ENCODE measurements at places on chromosomes 6 and 20.

GRCh38 chr20:3459881-3460307 is 10.9 kb upstream of the ATRN start:
- DNase-seq: no peak

- DNase-seq: no peak
These were observed 127.7 kb downstream of the TSHZ2 start for GRCh38 chr20:53099856-53100255.

- no peak for DNase-seq
These were observed 24.2 kb upstream of the FRMD1 start for GRCh38 chr6:168103050-168103830.

DNA sequence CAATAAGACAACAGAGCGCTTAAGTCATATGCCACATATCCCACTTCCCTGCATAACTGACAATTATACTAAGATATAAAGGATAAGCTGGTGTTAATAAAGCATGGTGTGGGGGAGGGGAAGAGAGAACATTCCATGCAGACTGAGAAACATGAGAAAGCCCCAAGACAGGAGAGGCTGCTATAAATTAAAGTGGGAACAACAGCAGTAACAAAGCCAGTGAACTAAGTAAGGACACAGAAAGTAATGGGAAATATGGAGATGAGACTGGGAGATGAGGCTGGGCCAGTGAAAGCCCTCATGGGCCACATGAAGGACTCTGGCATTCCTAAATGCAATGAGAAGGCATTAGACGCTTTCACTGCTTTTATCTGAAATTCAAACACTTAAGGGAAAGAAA is 41.3 kb downstream of the SESN1 start:
- DNase-seq: no peak

- peak; percentile 16 for DNase-seq
These were observed 154.0 kb downstream of the TSHZ2 start for GRCh38 chr20:53126185-53126584.

DNA sequence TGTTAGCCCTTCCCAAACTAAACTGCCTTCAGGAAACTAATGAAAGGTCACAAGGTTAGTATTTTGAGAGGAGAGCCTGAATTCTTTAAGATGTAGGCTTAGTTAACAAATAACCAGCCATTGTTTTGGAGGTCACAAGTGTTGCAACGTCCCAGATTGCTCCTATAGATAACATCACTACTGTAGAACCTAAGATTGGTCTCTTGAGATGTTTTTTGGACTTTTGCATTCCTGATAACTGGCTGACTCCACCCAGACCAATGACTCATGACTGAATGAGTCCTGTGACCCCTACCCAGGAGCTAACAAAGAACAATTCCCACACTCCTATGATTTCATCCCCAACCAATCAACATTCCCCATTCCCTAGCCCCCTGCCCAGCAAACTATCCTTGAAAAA is 178.8 kb downstream of the SCP2D1 start:
- no peak for DNase-seq

DNA sequence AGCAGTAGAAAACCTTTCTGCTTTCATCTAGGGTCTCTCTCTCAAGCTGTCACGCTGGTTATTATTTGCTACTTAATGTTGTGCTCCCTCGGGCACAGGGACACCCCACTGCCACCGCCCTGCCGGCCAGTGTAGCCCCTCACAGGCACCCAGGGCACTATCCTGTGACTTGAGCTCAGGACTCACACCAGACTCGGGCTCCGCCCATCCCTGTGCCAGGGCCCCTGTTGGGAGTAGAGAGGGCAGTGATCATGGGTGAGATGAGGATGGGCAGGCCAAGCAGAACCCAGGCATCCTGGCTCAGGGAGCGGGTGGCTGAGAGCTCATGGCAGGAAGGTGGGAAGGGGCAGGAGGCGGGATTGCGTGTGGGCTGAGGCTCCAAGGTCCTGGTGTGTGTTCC is 371.9 kb downstream of the ZFAND3 start:
- no peak for DNase-seq

GRCh38 chr20:40359131-40359912 is 329.7 kb downstream of the MAFB start:
- no peak for DNase-seq
